Activated CD8-positive, alpha-beta T cell treated with anti-CD3 and anti-CD28 coated beads for 36 hours (primary cell): ENCODE measurements at places on chromosomes 3 and 15.

DNA sequence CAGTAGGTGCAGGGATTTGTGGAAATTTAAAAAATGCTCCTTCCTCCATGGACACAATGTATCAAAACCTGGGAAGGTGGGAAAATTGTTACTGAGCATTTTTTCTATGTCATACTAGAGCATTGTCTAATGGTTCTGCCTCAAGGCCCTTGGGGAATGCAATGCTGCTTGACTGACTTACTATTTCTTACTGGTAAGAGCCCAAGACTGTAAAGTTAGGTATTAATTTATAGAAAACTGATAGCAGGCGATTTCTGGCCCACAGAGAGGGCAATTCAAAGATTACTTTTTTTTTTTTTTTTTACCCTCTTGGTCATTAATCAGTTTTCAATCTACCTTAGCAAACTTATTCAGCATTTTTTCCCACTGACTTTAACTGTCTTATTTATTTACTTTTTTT lies 38.5 kb upstream of the MRPL3 start:
- H3K4me3 ChIP-seq: no peak overlapping the region
- DNase-seq: no peak
- no peaks in the 10 kb centered on the region for H3K4me1 ChIP-seq
- no peak overlapping the region for H3K27ac ChIP-seq
- H3K27me3 ChIP-seq: peaks cover 11% of the 10 kb centered on the region

- DNase-seq: no peak
- no peak overlapping the region for H3K4me3 ChIP-seq
- H3K27me3 ChIP-seq: peaks cover 20% of the 10 kb centered on the region
- H3K36me3 ChIP-seq: no peaks in the 10 kb centered on the region
Observed at GRCh38 chr3:124234852-124235252, 242.9 kb upstream of the ROPN1 start.

DNA sequence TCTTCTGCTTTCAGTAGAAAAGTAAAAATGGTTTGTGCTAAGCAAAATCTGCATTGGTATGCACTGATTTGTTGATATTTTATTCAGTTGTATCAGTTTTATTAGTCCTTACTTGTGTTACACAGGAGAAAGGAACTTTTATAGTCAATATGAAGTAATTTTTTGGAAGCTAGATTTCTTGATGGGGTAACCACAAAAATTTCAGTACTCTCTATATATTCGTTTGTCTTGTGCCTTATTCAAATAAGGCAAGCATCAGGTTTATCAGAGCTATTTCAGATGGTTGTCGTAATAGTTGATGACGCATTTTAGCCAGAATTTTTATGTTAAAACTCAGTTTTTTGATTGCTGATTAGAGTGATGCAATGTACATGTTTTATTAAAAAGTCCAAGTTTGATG lies 50.7 kb upstream of the NIPA1 start:
- no peaks in the 10 kb centered on the region for H3K36me3 ChIP-seq
- no peak for DNase-seq
- peaks cover 14% of the 10 kb centered on the region for H3K4me1 ChIP-seq
- H3K4me3 ChIP-seq: no peak overlapping the region

GRCh38 chr3:128343287-128344051 lies 123.2 kb downstream of the DNAJB8 start:
- no peak overlapping the region for H3K27ac ChIP-seq
- DNase-seq: no peak
- no peaks in the 10 kb centered on the region for H3K27me3 ChIP-seq

- no peaks in the 10 kb centered on the region for H3K27me3 ChIP-seq
- DNase-seq: peak; percentile 46
- H3K36me3 ChIP-seq: no peaks in the 10 kb centered on the region
- peaks cover 75% of the 10 kb centered on the region for H3K4me1 ChIP-seq
- H3K27ac ChIP-seq: peak overlapping the region; percentile 84
Observed at GRCh38 chr15:67146875-67147381, 81.5 kb downstream of the SMAD3 start.

- no peaks in the 10 kb centered on the region for H3K4me1 ChIP-seq
- no peak overlapping the region for H3K4me3 ChIP-seq
- H3K27me3 ChIP-seq: no peaks in the 10 kb centered on the region
- H3K36me3 ChIP-seq: peaks cover 11% of the 10 kb centered on the region
- no peak for DNase-seq
- H3K27ac ChIP-seq: no peak overlapping the region
Observed at GRCh38 chr3:136577791-136578190, 174.4 kb downstream of the STAG1 start.

DNA sequence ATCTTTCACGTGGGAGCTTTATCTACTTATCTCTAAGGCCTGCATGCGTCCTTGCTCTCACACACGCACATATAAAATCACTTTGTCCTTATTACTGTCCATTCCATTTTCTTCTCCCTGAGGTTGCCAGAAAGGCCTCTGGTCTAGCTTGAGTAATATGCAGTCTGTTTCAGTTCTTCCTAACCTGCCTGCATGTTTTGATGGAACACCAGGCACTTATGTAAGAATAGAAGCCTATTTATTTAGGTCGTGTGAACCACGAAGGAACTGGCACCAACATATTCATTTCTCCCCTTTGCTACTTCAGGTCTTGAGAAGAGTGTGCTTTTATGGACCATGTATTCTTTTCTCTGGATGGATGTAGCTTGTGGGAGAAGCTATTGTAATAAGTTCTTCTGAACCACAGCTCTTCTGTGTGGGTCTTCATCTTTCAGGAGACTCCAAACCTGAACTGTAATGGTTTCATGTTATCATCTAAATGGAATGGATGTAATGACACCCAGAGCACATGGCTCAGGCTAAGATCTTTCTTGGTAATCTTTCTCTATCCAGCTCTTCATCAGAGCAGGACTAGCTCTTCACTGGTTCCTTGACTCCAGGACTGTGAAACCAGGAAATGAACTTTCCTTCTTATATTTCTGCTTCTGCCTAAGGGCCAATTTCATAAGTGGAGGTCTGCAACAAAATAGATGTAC lies 53.8 kb downstream of the UBE2E2 start:
- H3K36me3 ChIP-seq: peaks cover 2% of the 10 kb centered on the region
- no peak overlapping the region for H3K4me3 ChIP-seq
- H3K4me1 ChIP-seq: peaks cover 10% of the 10 kb centered on the region
- H3K27ac ChIP-seq: no peak overlapping the region
- no peaks in the 10 kb centered on the region for H3K27me3 ChIP-seq
- no peak for DNase-seq

- H3K27ac ChIP-seq: no peak overlapping the region
- DNase-seq: no peak
- no peak overlapping the region for H3K4me3 ChIP-seq
- H3K27me3 ChIP-seq: no peaks in the 10 kb centered on the region
- H3K4me1 ChIP-seq: peaks cover 34% of the 10 kb centered on the region
Observed at GRCh38 chr15:90618330-90619125, 88.8 kb downstream of the CRTC3 start.

DNA sequence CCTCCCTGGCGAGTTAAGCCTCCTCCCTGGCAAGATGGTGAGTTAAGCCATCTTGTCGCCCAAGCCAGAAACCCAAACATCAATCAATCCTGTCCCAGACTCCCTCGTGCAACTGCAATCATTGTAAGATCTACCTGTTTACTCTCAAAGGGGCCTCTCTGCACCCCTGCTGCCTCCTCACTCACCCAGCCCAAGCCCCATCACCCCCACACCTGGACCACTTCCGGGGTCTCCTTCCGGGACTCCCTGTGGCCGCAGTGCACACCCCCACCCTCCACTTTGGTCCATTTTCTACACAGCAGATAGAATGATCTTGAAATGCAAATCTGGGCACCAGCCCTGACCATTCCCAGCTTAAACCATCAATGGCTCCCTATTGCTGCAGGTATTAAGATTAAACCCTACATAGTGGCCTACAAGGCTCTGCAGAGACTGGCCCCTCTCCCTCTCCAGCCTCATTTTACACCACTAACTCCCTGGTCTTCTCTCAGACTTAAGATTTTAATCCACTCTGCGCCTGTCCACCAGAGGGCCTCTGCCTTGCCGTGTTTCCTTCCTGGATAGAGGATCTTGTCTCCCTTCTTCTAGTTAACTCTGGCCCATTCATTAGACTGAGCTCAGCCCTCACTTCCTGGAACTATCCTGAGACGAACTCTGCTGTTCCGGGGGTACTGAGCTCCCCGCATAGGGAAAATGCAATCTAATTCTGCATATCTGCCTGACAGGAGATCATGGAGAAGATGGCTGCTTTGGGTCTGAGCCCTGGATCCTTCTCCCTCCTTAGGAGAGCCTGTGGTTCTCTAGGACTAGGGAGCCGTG lies 41.9 kb upstream of the SLC6A1 start:
- DNase-seq: peak; percentile 15
- H3K4me3 ChIP-seq: no peak overlapping the region
- H3K27me3 ChIP-seq: peaks cover 5% of the 10 kb centered on the region
- H3K4me1 ChIP-seq: no peaks in the 10 kb centered on the region
- H3K27ac ChIP-seq: no peak overlapping the region

DNA sequence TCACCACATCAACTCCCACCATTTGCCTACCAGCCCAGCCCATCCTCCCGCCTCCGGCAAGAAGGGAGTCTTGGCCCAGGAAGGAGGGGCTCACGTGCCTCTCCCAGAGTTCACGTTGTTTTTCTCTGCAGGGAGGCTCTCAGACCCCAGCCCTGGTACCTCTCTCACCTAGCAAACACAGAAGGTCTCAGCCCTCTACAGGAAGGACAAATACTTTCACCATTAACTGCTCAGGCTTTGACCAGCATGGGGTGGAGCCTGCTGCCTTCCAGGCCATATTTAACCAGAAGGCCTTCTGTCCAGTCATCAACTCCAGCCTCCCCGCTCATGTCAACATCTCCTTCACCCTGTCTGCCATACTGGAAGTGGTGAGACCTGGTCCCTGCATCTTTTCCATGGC lies 19.0 kb upstream of the HTR3E start:
- no peak overlapping the region for H3K27ac ChIP-seq
- no peaks in the 10 kb centered on the region for H3K36me3 ChIP-seq
- no peak for DNase-seq
- no peak overlapping the region for H3K4me3 ChIP-seq

GRCh38 chr3:52428151-52429005 lies 16.5 kb downstream of the SEMA3G start:
- no peaks in the 10 kb centered on the region for H3K4me1 ChIP-seq
- H3K27ac ChIP-seq: no peak overlapping the region
- DNase-seq: peak; percentile 57
- H3K27me3 ChIP-seq: no peaks in the 10 kb centered on the region
- H3K36me3 ChIP-seq: no peaks in the 10 kb centered on the region

GRCh38 chr3:59547874-59548273 lies 498.0 kb upstream of the CFAP20DC start:
- H3K36me3 ChIP-seq: no peaks in the 10 kb centered on the region
- H3K27ac ChIP-seq: no peak overlapping the region
- H3K27me3 ChIP-seq: no peaks in the 10 kb centered on the region
- DNase-seq: no peak
- H3K4me3 ChIP-seq: no peak overlapping the region
- H3K4me1 ChIP-seq: no peaks in the 10 kb centered on the region

GRCh38 chr3:15726043-15726442 lies 71.7 kb downstream of the ANKRD28 start:
- H3K4me3 ChIP-seq: no peak overlapping the region
- H3K27ac ChIP-seq: peak overlapping the region; percentile 37
- H3K4me1 ChIP-seq: peaks cover 14% of the 10 kb centered on the region
- no peaks in the 10 kb centered on the region for H3K27me3 ChIP-seq
- peaks cover 23% of the 10 kb centered on the region for H3K36me3 ChIP-seq
- no peak for DNase-seq

- no peaks in the 10 kb centered on the region for H3K27me3 ChIP-seq
- H3K4me3 ChIP-seq: no peak overlapping the region
- no peaks in the 10 kb centered on the region for H3K36me3 ChIP-seq
- H3K27ac ChIP-seq: no peak overlapping the region
- DNase-seq: no peak
Observed at GRCh38 chr3:25372167-25372566, 55.9 kb upstream of the RARB start.

DNA sequence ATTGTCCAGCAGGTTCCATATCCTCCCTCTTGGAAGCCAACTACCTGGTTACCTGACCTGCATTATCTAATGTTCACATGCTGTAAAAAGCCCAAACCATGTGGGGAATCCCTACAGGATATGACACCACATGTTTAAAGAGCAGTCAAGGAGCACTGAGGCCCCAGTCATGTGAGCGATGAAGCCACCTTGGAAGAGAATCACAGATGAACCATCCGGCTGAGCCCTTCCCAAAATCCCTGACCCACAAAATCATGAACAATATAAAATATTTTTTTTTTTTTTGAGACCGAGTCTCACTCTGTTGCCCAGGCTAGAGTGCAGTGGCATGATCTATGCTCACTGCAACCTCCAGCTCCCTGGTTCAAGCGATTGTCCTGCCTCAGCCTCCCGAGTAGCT lies 10.6 kb upstream of the ANKDD1A start:
- H3K27ac ChIP-seq: no peak overlapping the region
- no peak overlapping the region for H3K4me3 ChIP-seq
- no peak for DNase-seq
- peaks cover 8% of the 10 kb centered on the region for H3K36me3 ChIP-seq

DNA sequence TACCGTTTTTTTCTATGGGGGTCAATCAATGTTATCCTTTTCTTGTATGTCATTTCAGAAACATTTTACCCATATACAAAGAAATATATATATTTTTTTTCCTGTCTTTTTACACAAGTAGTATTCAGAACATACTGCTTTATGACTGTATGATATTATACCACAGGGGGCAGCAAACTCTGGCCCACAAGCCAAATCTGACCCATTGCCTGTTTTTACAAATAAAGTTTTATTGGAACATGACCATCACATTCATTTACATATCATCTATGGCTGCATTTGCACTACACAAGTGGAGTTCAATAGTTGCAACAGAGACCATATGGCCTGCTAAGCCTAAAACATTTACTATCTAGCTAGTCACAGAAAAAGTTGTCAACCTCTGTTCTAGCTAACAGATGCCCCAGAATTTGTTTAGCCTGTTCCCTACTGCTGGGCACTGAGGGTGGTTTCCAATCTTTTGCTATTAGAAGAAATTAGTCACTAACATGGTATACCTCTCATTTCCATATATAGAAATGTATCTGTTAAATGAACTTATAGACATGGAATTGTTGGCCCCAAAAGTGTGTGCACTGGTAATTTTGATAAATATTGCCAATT lies 57.7 kb downstream of the BFSP2 start:
- H3K4me3 ChIP-seq: no peak overlapping the region
- no peak for DNase-seq
- no peak overlapping the region for H3K27ac ChIP-seq
- peaks cover 15% of the 10 kb centered on the region for H3K4me1 ChIP-seq

GRCh38 chr3:100992231-100993012 lies 799 bp downstream of the ABI3BP start:
- no peak for DNase-seq
- H3K27ac ChIP-seq: no peak overlapping the region
- H3K36me3 ChIP-seq: no peaks in the 10 kb centered on the region
- no peak overlapping the region for H3K4me3 ChIP-seq
- no peaks in the 10 kb centered on the region for H3K4me1 ChIP-seq
- H3K27me3 ChIP-seq: peaks cover 10% of the 10 kb centered on the region

GRCh38 chr3:140922634-140923033 lies 19.0 kb upstream of the SLC25A36 start:
- H3K27ac ChIP-seq: no peak overlapping the region
- H3K4me3 ChIP-seq: no peak overlapping the region
- no peaks in the 10 kb centered on the region for H3K36me3 ChIP-seq
- no peak for DNase-seq
- peaks cover 4% of the 10 kb centered on the region for H3K27me3 ChIP-seq

GRCh38 chr15:67132276-67132675 lies 66.9 kb downstream of the SMAD3 start:
- H3K27me3 ChIP-seq: no peaks in the 10 kb centered on the region
- peaks cover 2% of the 10 kb centered on the region for H3K36me3 ChIP-seq
- no peak overlapping the region for H3K4me3 ChIP-seq
- DNase-seq: no peak
- H3K27ac ChIP-seq: no peak overlapping the region
